ENCODE measurements at places on chromosomes 6 and 20. TPM values are rescaled to one million over a fixed set of nuclear protein-coding genes. Genes with fewer than 3 reads are reported as not detected.

- H3K36me3 ChIP-seq: no peaks in the 10 kb centered on the region
- H3K27me3 ChIP-seq: no peaks in the 10 kb centered on the region
- H3K4me3 ChIP-seq: no peak overlapping the region
- DNase-seq: no peak
These were observed 59.9 kb downstream of the HECA start for GRCh38 chr6:139194740-139195139.

DNA sequence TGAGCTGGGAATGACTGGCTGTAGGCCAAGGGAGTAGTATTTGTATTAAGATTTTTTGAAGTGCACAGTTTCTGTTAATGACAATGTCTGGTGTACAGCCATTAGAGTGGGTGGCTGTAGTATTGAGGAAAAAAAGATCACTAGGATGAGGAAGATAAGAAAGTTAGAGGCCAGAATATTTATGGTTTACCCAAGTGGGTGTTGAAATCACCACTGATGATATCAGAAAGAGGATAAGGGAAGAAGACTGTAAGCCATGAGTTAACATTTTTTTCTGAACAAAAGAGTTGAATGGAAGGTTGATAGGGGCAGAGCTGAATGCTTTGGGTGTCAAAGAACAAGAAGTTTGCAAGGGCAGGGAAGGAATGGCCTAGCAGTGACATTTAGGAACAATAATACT is 104.7 kb downstream of the PRDM13 start:
- H3K27me3 ChIP-seq: peaks cover 8% of the 10 kb centered on the region
- no peak overlapping the region for H3K27ac ChIP-seq
- DNase-seq: no peak
- no peak overlapping the region for H3K4me3 ChIP-seq
- no peaks in the 10 kb centered on the region for H3K4me1 ChIP-seq

DNA sequence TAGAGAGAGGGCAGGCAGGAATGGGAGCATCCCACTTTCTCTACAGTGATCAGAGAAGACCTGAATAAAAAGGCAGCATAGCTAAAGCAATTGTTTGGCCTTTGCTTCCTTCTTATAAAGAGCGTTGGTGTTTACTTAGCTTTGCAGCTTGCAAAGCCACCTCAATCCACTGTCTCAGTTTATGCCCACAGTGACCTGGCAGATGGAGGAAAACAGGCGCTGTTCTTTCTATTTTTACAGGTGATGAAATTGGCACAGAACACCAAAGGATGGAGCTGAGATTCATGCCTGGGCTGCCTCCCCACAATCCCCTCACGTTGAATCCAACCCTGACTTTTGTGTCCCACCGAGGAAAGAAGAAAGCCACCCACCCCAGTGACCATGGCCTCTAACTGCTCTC is 130.5 kb downstream of the TTLL2 start:
- peaks cover 14% of the 10 kb centered on the region for H3K27me3 ChIP-seq
- H3K4me1 ChIP-seq: no peaks in the 10 kb centered on the region
- no peak overlapping the region for H3K27ac ChIP-seq
- no peaks in the 10 kb centered on the region for H3K36me3 ChIP-seq

The CCNC gene
- 50.3 TPM for total RNA-seq

Measured in naive thymus-derived CD8-positive, alpha-beta T cell (primary cell).